Gastrocnemius medialis (tissue), 4 donors: ENCODE measurements at places on chromosomes 6 and 20. TPM values are rescaled to one million over a fixed set of nuclear protein-coding genes. Genes with fewer than 3 reads are reported as not detected.

GRCh38 chr6:18724056-18724455, 336.9 kb downstream of the RNF144B start:
- DNase-seq, result no peak

Gene NKX2-2
- total RNA-seq, result not detected

Gene CAGE1
- total RNA-seq, result not detected

DNA sequence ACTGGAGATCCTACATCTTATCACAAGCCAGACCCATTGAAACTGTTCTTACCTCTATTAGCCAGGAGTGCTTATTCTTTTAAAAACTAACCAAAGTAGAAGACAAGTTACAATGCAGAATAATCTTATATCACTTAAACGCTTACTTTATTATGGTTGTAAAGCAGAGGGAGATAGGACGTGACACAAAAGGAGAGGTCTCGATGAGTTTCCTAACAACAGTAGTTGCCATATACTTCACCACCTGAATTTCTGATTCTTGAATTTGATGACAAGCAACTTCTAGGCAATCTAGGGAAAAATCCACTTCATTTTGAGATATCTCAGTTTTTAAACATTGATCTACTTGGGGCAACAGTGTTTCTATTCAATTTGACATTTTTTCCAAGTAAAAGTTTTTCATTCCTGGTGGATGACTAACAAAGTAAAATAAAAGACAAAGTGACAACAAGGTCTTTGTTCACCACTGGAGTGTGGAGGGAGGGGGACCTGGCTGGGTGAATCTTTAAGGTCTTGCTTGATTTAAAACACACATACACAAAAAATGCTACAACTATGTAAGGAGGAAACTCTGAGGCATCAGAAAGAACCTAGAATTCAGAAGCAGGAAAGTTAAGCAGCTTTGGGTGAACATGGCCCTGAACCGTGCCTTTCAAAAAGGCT, 110.9 kb downstream of the SMLR1 start:
- DNase-seq, result no peak

Gene BTNL2
- not detected for total RNA-seq

DNA sequence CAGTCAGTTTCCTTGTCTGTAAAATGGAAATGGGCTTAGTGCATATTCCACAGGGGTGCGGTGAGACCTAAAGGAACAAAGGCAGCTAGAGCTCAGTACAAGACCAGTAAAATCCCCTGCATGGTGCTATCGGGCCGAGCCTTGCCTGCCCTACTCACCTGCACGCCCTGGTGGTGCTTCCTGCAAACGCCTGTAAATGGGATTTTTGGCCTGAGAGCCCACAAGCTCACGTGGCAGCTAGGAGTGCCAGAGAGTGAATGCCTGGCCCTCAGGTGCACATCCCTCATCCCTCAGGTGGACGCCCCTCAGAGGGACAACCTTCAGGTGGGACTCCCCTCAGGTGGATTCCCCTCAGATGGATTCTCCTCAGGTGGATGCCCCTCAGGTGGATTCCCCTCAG, 48.0 kb upstream of the VSX1 start:
- no peak for DNase-seq

DNA sequence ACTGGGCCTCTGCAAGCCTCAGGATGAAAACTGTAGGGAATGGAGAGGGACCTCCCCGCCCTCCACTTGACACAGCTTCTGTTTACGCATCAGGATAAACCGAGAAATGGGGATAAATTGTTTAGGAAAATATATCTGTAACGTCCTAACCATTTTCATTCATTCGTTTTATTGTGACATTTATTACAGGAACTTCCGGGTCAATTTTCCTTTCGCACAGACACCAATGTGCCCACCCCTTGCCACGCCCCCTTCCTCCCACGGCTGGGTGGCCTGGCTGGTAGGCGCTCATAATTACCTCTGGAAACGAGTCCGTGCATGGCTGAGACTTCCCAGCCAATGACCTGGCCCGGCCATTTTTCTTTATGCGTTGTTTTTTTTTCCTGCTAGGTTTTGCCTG, 96.1 kb downstream of the BMP7 start:
- no peak for DNase-seq

Gene TAGAP
- total RNA-seq, result 0.44 TPM

- no peak for DNase-seq
Measured at GRCh38 chr6:162379757-162380409, 347.7 kb downstream of the PRKN start.
